ENCODE measurements at places on chromosomes 13 and 19. TPM values are rescaled to one million over a fixed set of nuclear protein-coding genes. Genes with fewer than 3 reads are reported as not detected.

DNA sequence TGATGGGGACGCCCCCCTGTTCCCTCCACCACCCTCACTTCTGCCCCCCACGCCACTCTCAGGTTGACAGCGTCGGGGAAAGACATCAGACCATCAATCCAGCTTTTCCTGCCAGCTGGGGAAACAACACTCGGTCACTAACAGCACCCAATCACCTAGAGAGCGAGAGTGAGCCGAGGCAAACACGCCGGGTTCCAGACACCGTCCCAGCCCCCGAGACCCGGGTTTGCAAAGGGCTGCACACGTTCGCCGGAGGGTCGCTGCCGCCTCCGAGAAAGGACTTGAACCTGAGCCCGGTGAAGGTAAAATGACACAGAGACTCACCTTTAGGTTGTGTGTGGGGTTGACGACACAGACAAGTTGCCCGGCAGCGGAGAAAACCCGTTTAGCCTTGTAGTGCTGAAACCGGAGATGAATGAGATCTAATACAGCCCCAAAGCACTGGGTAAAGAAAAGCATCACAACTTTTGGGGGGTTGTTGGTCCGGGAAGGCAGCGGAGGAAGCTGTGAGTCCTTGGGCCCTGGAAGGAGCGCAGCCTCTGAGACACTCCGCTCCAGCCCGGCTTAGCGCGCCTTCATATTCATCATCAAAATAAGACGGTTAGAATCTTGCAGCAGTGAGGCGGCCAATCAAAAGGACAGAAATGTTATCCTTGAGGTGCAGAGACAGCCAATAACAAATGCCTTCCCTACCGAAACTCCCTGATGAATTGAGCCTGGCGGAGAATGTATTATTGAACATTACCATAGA lies at the start of gene SIAH3:
TSS of gene SIAH3 (minus strand) at position 583 of the 751 bp plus-strand sequence. CDS start at position 459, 124 bp downstream.
- no peaks in the 10 kb centered on the region for H3K4me1 ChIP-seq
- DNase-seq: no peak
- H3K27ac ChIP-seq: no peak within 1 kb of the TSS
- peaks cover 19% of the 10 kb centered on the region for H3K27me3 ChIP-seq
- H3K4me3 ChIP-seq: peak within 1 kb of the TSS; percentile 19

DNA sequence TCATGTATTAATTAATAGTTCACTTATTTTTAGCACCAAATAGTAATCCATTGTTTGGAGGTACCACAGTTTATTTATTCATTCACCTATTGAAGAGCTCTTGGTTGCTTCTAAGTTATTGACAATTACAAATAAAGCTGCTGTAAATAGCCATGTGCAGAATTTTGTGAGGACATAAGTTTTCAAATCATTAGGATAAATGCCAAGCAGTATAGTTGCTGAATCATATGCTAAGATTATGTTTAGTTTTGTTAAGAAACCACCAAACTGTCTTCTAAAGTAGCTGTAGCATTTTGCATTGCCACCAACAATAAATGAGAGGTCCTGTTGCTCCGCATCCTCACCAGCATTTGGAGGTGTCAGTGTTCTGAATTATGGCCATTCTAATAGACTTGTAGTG lies 2126.8 kb downstream of the PCDH9 start:
- H3K4me3 ChIP-seq: no peak overlapping the region
- no peak for DNase-seq
- H3K4me1 ChIP-seq: no peaks in the 10 kb centered on the region
- H3K27ac ChIP-seq: no peak overlapping the region
- no peaks in the 10 kb centered on the region for H3K36me3 ChIP-seq
- H3K27me3 ChIP-seq: no peaks in the 10 kb centered on the region

DNA sequence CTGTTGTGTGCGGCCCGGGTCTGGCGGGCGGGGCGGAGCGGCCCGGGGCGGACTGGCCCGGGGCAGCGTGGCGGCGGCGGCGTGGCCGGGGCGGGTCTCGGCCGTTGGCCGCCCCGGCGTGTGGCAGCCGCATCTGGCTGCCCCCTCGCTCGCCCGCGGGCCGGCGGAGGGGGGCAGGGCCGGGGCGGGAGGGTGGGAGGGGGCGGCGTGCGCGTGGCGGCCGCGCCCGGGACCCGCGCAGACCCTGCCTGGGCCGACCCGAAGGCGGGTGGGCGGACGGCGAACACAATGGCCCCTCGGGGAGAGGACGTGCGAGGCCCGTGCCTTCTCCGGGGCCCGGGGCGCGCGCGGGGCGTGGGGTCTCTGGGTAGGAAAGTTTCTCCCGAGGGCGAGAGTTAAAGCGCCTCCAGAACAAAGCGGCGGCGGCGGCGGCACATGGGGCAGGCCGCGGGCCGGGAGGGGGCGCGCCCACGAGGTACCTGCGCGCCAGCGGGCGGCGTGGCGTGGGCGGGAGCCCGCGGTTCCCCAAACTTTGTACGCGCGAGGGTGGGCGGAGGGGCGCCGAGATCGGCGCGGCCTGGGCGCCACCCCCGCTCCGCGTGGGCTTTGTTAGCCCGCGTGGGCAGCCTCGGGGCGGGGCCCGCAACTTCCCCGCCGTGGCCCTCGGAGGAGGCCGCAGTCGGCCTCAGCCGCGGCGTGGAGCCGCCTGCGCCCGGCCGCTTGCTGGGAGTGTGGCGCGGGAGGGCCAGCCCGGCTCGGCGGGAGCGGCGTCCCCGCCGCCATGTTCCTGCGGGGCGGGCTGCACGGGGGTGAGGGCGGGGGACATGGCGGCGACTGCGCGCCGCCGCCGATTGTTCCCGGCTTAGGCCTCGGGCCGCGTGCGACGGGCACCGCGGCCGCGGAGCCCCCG lies 764 bp downstream of the MIR17HG start:
- no peaks in the 10 kb centered on the region for H3K27me3 ChIP-seq
- H3K4me3 ChIP-seq: peak overlapping the region; percentile 82
- DNase-seq: peak; percentile 51
- H3K36me3 ChIP-seq: no peaks in the 10 kb centered on the region

GRCh38 chr13:26540334-26540733 lies 17.1 kb upstream of the WASF3 start:
- peaks cover 6% of the 10 kb centered on the region for H3K4me1 ChIP-seq
- no peak for DNase-seq
- H3K36me3 ChIP-seq: no peaks in the 10 kb centered on the region
- H3K27ac ChIP-seq: no peak overlapping the region
- no peak overlapping the region for H3K4me3 ChIP-seq

DNA sequence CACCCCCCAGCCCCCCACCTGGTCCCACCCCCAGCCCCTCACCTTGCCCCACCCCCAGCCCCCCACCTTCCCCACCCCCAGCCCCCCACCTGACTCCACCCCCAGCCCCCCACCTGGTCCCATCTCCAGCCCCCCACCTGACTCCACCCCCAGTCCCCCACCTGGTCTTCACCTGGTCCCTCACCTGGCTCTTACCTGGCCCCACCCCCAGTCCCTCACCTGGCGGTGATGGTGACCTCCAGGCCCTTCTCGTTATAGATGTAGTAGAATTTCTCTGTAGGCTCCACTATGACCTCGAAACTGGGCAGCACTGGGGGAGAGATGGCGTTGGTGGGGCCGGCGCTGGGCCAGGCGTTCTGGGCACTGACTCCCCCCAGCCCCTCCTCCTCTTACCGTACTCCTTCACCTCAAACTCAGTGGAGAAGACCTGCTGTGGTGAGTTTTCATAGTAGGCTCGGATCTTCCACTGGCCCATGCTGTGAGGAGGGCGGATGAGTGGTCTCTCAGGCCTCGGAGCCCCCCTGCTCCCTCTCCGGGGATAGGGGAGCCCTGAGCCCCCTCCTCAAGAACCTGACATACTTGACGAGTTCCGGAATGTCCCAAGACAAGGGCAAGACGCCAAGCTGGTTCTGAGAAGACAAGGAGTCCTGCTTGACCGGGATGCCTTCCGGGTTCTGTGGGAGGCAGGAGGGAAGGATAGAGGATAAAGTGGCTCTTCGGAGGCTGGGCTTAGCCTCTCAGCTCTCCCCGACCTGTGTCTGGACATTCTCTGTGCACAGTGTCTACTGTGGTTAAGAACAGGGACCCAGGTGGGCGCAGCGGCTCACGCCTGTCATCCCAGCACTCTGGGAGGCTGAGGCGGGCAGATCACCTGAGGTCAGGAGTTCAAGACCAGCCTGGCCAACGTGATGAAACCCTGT lies 6.4 kb downstream of the C3 start:
- H3K4me1 ChIP-seq: no peaks in the 10 kb centered on the region
- no peak overlapping the region for H3K4me3 ChIP-seq
- no peak for DNase-seq
- no peak overlapping the region for H3K27ac ChIP-seq
- no peaks in the 10 kb centered on the region for H3K27me3 ChIP-seq

GRCh38 chr19:5038631-5039271 lies 69.8 kb downstream of the KDM4B start:
- DNase-seq: no peak
- no peaks in the 10 kb centered on the region for H3K4me1 ChIP-seq
- H3K27ac ChIP-seq: no peak overlapping the region
- H3K36me3 ChIP-seq: peaks cover 7% of the 10 kb centered on the region
- H3K4me3 ChIP-seq: no peak overlapping the region

DNA sequence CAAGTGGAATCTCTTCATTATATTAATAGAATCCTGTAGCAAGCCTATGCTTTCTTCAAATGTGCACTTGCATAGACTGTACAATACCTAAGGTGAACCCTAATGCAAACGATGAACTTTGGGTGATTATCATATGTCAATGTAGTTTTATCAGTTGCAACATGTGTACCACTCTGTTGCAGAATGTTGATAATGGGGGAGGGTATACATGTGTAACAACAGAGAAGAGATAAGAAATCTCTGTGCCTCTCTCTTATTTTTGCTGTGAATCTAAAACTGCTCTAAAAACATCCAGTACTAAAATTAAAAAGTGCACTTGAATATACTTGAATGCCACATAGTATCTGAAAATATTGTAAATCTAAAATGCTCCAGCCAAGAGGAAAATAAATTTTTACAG lies 820.8 kb upstream of the MIR17HG start:
- no peaks in the 10 kb centered on the region for H3K27me3 ChIP-seq
- H3K4me1 ChIP-seq: no peaks in the 10 kb centered on the region
- no peak overlapping the region for H3K27ac ChIP-seq
- H3K36me3 ChIP-seq: no peaks in the 10 kb centered on the region
- no peak for DNase-seq
- H3K4me3 ChIP-seq: no peak overlapping the region

DNA sequence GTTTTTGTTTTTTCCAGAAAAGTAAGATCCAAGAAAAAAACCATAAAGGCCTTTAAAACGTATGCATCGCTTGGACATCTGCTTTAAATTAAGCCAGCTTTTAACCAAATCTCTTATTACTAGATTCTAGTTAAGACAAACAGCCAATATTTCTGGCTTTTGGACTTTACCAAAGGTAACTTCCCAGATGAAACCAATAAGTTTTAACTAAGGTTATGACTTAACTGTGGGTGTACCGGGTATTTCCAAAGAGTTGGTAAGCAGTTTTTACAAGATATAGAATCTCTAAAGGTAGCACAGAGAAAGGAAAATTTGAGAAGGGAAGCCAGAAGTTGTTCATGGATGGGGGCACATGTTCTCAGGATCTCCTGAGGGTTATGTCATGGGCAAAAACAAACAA lies 34.0 kb downstream of the CEACAM1 start:
- H3K27me3 ChIP-seq: no peaks in the 10 kb centered on the region
- no peak overlapping the region for H3K4me3 ChIP-seq
- peak overlapping the region; percentile 2 for H3K27ac ChIP-seq

Gene TEX30
- 8.3 TPM for total RNA-seq

- H3K4me1 ChIP-seq: no peaks in the 10 kb centered on the region
- H3K27me3 ChIP-seq: no peaks in the 10 kb centered on the region
- no peak overlapping the region for H3K27ac ChIP-seq
- H3K4me3 ChIP-seq: no peak overlapping the region
Measured at GRCh38 chr13:57045826-57046546, 94.7 kb upstream of the PRR20A start.

DNA sequence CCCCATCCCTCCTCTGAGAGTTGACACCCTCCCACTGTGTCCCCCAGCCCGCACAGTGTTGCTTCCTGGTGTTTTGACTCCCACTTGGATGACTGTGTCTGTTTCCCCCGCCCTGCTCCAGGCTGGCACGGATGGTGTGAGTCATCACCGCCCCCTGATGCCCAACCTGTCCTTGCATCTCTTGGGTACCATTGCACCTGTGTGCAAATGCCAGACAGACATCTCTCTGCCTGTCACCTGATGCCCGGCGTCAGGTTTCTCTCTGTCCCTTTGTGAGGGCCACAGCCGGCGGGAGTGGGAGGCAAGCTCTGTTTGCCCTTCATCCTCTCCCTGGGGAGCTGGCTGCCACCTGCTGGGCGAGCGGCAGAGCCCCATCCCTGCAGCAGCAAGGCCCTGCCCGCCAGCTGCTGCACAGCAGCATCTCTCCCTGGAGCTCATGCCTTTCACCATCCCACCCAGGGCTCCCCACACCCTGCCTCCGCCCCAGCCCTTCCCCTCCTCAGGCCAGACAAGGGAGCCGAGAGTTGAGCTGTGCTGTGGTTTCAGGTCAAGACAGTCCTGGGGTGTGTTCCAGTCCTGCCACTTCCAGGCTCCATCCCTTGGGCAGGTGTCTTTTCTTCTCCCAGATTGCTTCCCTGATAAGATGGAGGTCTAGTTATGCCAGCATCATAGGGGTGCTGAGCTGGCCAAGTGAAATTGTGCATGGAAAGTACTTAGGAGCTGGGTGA lies 29.7 kb downstream of the NKPD1 start:
- no peaks in the 10 kb centered on the region for H3K4me1 ChIP-seq
- no peaks in the 10 kb centered on the region for H3K36me3 ChIP-seq
- H3K27me3 ChIP-seq: no peaks in the 10 kb centered on the region
- no peak for DNase-seq
- no peak overlapping the region for H3K27ac ChIP-seq
- H3K4me3 ChIP-seq: no peak overlapping the region

Gene GZMM
- total RNA-seq: 1.0 TPM

Gene IGSF23
- not detected for total RNA-seq

Gene MAMSTR
- 0.35 TPM for total RNA-seq

DNA sequence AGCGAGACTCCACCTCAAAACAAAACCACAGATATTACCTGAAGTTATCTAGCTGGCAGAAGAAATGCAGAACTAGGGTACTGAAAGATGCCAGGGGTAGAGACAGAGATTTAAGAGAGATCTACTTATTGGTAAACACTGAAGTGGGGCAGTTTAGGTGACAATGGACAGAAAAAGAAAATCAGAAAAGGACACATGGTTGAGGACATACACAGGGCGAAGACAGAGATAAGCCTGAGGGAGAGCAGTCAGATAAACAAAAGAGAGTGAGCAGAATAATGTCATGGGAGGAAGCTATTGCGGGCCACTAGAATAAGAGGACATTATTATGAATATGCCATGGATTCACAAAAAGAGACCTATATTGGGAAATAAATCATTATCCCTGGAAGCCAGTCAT lies 3.3 kb downstream of the NEK5 start:
- H3K4me3 ChIP-seq: no peak overlapping the region
- no peak overlapping the region for H3K27ac ChIP-seq
- DNase-seq: no peak
- H3K4me1 ChIP-seq: no peaks in the 10 kb centered on the region
- H3K36me3 ChIP-seq: no peaks in the 10 kb centered on the region

Gene ARHGAP45
- 27.4 TPM for total RNA-seq

DNA sequence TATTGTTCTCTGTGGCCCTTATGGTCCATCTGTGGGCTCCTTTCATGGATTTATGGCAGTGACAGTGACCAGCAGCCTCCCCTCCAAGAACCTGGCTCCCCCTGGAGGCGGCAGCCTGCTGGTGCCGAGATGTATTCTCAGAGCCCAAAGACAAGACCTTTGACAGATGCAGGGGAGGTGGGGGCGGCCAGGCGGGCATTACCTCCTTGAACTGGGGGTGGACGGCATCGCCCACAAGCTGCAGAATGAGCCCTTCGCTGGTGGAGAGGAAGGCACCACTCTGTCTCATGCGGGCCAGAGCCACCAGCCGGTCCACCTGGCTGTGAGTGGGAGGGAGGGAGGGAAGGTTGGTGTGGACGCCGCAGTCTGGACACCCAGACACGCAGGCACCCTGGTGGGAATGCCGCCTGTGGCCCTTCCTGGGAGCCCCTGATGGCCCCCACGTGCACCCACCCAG lies 6.6 kb downstream of the ISOC2 start:
- no peak overlapping the region for H3K27ac ChIP-seq
- DNase-seq: no peak
- no peaks in the 10 kb centered on the region for H3K36me3 ChIP-seq
- H3K4me1 ChIP-seq: no peaks in the 10 kb centered on the region
